ENCODE measurements at places on chromosomes 5 and 9. TPM values are rescaled to one million over a fixed set of nuclear protein-coding genes. Genes with fewer than 3 reads are reported as not detected.
A peak's percentile ranks its signal among the peaks of the same experiment; 100 is the strongest.

Gene RNF208
- under 0.01 TPM for total RNA-seq

Gene PCDH1
- total RNA-seq = 37.4 TPM

DNA sequence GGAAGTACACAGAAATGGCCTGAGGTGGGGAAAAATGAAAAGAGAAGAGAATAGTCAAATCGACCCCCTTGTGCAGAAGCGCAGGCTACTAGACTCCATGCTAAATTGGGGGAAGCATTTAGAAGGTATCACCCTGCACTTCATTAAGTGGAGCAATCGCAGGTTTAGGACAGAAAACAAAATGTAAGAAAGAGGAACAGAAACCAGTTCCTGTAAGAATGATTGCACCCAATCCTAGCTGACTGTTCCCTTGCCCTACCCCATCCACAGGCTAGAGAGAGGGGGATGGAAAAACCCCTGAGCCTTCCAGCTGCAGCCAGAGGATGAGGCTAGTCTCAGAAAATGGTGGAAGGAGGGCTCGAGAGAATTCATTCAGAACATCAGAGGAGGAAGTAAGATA is 23.9 kb upstream of the PPP1R2B start:
- DNase-seq = no peak

GRCh38 chr9:6829536-6829935 is 71.8 kb downstream of the KDM4C start:
- DNase-seq = no peak

DNA sequence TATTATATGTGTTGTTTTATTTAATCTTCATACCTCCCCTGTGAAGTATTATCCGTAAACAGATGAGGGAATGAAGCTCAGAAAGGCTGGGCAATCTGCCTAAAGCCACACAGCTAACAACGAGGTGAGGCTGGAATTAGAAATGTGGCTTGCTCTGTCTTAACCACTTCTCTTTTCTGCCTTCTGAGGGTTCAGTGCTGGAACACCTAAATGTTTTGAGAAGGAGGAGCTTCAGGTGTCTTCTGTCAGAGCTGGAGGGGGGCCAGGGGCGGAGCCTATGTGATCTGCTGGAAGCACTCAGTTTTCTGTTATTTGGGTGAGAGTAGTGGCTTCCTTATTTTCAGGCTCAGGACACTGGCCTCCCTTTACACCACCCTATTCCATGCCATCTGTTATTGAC is 35.0 kb upstream of the ARAP3 start:
- DNase-seq = no peak

DNA sequence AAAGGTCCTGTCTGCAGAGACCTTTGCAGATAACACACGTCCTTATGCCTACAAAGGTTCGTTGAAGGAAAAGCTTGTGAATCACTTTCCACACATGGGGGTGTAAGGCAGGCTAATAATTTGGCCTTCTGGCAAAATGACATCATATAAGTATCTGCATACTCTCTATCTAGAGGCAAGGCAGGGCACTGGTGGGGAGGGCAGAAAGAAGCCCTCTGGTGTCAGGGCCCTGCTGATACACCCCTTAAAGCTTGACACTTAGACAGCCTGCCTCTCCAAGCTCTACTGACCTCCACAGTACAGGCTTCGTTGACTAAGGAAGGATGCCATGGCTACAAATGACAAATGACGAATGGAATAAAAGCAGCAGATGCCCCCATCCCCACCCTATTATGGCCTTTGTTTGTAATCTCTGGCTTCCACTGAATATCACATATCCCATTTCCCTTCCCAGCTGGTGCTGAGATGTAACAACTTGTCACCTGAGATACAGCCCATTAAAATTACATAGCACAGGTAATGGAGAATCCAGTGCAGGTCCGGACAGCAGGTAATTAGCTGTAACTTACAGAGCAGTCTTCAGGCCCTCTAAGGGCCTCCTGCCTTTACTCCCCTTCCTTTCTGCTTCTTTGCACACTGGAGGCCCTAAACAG is 76.9 kb upstream of the IFNK start:
- no peak for DNase-seq

Gene DMRT3
- not detected for total RNA-seq

DNA sequence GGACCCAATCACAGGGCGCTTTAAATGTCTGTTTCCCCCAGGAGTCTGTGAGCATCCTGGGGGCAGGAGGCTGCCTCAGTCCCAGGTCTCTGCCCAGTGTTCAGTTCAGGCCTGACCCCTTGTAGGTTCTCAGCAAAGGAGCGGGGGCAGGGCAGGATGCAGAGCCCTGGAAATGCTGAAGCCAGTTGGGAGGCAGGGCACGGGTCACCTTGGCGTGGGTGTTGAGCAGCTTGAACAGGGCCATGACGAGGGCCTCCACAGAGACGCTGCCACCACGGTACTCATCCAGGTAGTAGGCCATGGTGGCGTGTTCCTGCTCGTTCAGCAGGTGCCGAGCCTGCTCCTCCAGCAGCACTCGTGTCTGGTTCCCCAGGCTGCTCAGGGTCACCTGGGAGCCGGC is 36.3 kb upstream of the AKNA start:
- no peak for DNase-seq

Gene STK32A
- 0.25 TPM for total RNA-seq

GRCh38 chr5:136260656-136261055 is 67.7 kb upstream of the SMIM32 start:
- no peak for DNase-seq

Gene KCNV2
- not detected for total RNA-seq

DNA sequence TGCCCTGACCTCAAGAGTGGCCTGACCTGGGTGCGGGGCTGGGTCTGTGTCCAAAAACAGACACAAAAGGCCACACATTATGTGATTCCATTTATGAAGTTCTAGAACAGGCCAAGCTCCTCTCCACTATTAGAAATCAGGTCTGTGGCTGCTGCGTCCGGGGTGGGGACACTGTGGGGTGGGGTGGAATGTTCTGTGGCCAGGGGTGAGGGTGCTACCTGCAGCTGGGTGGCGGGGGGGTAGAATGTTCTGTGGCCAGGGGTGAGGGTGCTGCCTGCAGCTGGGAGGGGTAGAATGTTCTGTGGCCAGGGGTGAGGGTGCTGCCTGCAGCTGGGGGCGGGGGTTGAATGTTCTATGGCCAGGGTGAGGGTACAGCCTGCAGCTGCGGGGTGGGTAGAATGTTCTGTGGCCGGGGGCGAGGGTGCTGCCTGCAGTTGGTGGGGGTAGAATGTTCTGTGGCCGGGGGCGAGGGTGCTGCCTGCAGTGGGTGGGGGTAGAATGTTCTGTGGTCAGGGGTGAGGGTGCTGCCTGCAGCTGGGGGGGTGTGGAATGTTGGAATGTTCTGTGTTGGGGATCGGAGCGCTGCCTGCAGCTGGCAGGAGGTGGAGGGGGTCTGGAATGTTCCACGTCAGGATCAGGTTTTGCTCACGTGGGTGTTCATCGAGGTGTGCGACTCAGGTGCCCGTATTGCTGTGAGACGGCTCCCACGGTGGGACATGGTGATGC is 8.3 kb downstream of the LCN12 start:
- DNase-seq = no peak

Gene SAPCD2
- total RNA-seq = 5.1 TPM

Gene AGXT2
- not detected for total RNA-seq

DNA sequence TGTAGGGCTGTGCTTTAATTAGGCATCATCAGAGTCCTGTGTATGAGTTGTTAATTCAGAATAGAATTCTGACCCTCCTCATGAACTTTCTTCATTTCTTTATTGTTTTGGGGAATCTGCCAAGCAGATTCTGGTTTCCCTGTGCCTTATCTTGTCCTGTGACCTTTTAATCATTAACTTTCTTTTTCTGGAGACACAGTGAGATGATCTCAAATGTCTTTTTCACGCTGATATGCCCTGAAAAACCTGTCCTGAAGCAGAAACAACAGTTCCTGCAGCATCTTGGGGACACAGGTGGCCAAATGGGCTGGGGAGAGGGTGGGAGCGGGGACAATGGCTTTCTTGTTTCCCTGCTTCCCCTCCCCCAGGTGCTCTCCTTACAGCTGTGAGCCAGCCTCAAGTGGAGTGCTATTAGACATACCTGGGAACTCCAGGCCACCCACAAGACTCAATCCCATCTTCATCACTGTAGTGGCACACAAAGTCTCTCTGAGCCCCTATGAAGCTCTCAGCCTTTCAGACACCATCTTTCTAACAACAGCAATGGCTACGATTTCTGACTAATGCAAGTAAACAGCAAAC is 213.8 kb downstream of the ATP10B start:
- DNase-seq = no peak

Gene BNC2
- total RNA-seq = 4.5 TPM

DNA sequence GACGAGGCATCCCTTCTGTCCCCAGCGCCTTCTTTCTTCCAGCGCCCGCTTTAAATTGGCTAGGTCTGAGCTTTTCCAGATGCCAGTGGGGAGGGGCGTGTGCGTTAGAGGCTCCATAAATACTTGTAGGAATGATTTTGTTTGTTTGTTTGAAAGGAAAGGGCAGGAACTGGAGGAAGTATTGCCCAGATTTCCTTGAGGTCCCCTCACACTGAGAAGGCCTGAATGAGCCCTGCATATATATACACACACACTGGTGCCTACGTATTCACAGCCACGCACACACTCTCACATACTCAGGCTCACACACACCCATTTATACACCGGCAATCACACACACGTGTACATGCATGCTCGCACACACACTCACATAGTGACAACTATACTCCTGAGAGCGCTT is 1.0 kb upstream of the SLIT3 start:
- no peak for DNase-seq

GRCh38 chr5:17127743-17128231 is 89.6 kb upstream of the BASP1 start:
- DNase-seq = no peak

DNA sequence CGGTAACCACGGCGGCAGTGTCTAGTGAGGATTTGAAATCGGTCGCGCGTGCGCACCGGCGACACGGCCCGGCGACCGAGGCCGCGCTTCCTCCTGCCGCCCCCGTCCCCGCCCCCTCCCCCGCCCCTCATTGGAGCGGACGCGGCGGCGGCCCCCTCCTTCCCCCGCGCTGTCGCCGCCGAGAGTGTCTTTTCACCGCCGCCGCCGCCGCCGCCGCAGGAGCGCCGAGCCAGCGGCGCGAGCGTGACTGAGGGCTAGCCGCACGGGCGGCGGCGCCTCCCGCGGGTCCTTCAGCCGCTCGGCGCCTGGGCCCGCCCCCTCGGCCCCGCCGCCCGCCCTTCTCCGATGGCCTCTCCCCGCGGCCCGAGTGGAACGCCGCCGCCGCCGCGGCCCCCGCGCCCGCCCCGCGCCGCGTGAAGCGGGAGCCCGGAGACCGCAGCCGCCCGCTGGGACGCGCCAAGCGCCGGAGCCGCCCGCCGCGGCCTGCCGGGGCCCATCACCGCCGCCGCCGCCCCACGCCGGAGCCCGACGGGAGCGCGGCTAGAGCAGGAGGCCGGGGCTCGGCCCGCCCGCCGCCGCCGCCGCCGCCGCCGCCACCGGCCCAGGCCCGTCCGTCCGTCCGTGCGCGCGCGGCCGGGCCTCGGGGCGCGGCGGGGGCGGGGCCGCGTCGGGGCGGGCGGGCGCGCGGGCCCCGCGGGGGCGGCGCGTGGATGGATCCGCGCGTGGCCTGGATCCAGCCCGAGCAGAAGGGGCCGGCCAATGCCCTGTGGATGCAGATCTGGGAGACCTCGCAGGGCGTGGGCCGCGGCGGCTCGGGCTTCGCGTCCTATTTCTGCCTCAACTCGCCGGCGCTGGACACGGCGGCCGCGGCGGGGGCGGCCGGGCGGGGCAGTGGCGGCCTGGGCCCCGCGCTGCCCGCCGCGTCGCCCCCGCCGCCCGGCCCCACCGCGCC is at the start of gene TENT4A:
Gene TENT4A, plus strand, starts transcription at position 159 of the 952 bp plus-strand sequence. Its CDS starts 552 bp downstream, at position 711.
- peak; percentile 32 for DNase-seq

DNA sequence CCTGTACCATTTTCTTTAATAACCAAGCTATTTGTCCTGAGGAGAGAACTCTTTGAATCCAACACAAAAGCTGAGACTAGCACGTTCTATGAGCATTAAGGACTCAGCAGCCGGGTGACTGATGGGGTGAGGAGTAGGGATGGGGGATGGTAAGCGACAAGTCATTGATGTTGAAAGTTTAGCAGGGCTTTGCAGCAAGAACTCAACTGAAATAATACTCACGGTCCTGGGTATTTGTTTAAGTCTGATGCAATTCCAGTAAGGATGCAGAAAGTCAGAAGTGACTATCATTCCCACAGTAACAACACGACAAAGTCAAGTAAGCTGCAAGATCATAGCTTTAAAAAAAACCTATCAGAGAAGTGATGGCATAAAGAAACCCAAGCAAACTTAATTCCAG is 131.1 kb downstream of the ACTL7B start:
- no peak for DNase-seq

- DNase-seq = peak; percentile 40
Measured at GRCh38 chr5:149544028-149544420, 7.2 kb downstream of the CSNK1A1 start.

Gene NTNG2
- total RNA-seq = 0.77 TPM

DNA sequence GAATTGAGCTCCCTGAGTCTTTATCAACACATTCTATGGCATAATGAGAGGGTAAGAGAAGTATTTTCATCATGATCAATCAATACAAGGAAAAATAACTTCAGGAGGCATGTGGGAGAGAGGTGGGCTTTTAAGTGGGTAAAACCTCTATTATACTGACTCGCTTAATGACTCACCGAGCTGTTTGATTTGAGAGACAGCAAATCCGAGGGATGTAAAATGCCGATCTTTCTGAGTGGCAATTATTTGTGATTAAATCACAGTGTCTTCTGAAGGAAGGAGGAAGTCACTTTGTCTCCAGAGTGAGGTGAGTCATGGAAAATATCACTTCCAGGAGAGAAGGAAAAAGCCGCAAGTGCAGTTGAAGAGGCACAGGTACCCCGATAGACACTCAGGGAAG is 320.4 kb downstream of the DRD1 start:
- no peak for DNase-seq

GRCh38 chr5:150092159-150092787 is 5.9 kb upstream of the CSF1R start:
- DNase-seq = no peak

Gene RIC1
- 37.3 TPM for total RNA-seq

DNA sequence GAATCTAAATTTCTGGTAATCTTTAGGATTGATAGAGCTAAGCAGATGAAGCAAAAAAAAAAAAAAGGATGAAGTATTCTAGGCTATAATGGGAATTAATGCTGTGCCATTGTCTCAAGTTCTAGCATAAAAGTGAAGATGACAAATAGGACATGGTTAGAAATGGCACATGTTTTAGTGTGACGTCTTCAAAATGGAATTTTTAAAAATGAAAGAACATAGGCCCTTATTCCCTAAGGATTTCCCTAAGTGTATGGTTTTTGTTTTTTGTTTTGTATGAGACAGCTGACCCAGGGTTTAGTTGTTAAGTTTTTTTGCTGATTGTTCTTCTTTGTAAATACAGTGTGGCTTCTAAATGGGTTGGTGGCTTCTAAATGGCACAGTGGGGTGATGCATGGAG is 7.1 kb downstream of the TLE4 start:
- DNase-seq = no peak

DNA sequence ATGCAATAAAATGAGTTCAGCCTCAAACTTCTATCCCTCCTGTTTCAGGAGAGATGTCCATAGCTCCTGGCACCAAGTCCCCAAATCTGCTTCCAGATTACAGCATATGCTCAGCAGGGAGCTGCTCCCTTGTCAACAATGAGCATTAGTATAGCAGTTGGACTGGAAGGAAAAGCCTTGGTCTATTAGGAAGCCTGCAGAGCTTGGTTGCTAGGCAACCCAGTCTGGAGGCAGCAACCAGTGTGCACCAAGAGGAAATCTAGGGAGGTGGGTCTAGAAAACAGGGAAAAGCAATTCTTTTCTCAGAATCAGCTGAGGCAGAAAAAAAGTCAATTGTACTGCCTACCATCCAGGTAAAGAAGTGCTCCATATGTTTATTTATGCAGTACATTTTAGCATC is 229.5 kb upstream of the NMUR2 start:
- no peak for DNase-seq

All from dermis microvascular lymphatic vessel endothelial cell (primary cell).